ENCODE measurements at places on chromosomes 5 and 9.

DNA sequence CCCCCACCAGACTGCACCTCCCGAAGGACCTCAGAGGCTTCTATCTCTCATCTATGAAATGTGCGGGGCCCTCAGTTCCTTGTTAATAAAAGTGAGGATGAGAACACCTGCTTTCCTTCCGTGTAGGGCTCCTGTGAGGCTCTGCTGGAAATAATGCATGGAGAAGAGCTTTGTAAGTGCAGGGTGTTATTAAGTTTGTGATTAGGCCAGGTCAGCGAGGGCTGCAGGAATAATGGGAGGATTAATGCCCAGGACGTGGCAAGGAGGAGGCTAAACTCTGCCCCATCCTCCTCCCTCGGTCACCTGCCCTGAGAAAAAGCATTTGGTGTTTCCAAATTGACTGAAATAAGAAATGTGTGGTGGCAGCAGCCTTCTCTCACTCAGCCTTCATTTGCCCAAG, 83.5 kb upstream of the HSPA9 start:
- H3K36me3 ChIP-seq, result no peaks in the 10 kb centered on the region
- H3K4me1 ChIP-seq, result peaks cover 5% of the 10 kb centered on the region
- H3K4me3 ChIP-seq, result no peak overlapping the region
- no peak for DNase-seq
- H3K27me3 ChIP-seq, result peaks cover 32% of the 10 kb centered on the region

DNA sequence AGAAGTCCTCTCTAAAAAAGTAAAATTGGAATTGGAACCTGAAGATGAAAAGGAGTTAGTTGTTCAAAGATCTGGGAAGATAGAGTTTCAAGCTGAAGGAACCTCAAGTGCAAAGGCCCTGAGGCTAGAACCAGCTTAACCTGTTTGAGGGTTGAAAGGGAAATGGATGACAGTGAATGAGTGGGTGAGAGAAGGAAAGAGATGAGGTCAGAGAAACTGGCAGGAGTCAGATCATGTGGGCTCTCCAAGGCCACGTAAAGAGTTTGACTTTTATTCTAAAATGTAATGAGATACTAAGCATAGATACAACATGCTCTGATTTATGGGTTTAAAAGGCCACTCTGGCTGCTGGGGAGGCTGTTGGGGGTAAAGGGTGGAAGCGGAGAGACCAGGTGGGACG, 2.5 kb upstream of the RAD23B start:
- H3K27ac ChIP-seq, result no peak overlapping the region
- no peaks in the 10 kb centered on the region for H3K36me3 ChIP-seq
- H3K4me3 ChIP-seq, result no peak overlapping the region
- H3K27me3 ChIP-seq, result no peaks in the 10 kb centered on the region
- peaks cover 12% of the 10 kb centered on the region for H3K4me1 ChIP-seq

DNA sequence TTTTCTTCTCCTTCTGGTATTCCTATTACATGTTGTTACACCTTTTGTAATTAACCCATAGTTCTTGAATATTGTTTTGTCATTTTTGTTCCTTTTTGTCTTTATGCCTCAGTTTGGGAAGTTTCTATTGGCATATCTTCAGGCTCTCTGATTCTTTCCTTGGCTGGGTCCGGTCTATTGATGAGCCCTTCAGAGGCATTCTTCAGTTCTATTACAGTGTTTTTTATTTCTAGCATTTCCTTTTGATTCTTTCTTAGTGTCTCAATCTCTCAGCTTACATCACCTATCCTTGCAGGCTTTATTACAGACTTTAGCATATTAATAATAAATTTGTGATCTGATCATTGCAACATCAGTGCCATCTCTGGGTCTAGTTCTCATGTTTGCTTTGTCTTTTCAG, 33.8 kb downstream of the PHF2 start:
- no peak overlapping the region for H3K27ac ChIP-seq
- no peaks in the 10 kb centered on the region for H3K36me3 ChIP-seq
- no peak overlapping the region for H3K4me3 ChIP-seq
- no peak for DNase-seq
- peaks cover 4% of the 10 kb centered on the region for H3K4me1 ChIP-seq
- H3K27me3 ChIP-seq, result no peaks in the 10 kb centered on the region

DNA sequence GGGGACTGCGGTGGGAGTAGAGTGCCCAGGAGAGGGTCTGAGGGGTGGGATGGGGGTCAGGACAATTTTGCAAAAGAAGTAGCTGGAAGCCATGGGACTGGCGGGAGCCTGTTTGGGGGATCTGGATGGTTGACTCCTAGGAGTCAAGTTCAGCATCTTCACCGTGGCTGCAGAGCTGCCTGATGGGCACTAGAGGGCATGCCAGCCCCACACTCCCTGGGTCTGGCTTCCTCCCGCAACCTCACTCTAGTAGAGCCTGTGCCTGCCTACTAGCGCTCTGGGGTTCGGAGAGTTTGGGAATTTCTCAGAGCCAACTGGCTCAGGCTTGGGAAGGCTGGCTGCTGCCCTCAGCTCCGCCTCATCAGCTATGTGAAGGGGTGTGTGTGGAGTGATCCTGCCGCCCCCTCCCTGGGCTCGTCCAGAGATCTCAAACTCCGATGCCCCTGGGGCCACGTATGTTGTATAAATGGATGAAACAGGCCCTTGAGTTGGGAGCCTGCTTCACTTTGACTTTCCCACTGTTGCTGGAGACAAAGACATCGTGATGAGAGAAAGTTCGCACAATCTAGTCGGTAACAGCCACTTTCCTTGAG, 10.8 kb downstream of the TSPAN17 start:
- no peak overlapping the region for H3K4me3 ChIP-seq
- DNase-seq, result peak; percentile 62
- peaks cover 2% of the 10 kb centered on the region for H3K27me3 ChIP-seq
- H3K36me3 ChIP-seq, result peaks cover 7% of the 10 kb centered on the region
- 0 out of 2 replicates have a peak, but pooled peaks cover 2% of the 10 kb centered on the region for H3K4me1 ChIP-seq

GRCh38 chr5:153086486-153086885, 404.0 kb upstream of the GRIA1 start:
- no peaks in the 10 kb centered on the region for H3K27me3 ChIP-seq
- no peak for DNase-seq
- no peak overlapping the region for H3K27ac ChIP-seq
- H3K4me1 ChIP-seq, result no peaks in the 10 kb centered on the region

DNA sequence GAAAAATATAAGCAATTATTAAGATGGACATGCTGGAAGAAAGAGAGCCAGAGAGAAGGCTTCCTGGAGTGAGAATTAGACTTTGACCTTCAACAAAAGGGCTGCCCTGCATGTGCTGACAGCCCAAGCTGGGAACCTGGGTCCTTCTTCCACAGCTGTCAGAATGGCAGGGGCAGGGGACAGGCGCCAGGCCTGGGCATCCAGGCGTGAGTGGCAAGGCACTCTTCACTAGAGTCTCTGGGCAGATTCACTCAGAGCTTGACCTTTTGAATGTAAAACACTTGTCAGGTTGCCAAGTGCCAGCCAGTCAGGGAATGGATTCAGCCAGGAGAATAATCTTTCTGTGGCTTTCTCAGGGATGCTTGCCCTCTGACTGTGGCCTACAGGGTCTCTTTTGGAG, 119.1 kb upstream of the CLINT1 start:
- no peaks in the 10 kb centered on the region for H3K4me1 ChIP-seq
- no peak overlapping the region for H3K27ac ChIP-seq
- no peaks in the 10 kb centered on the region for H3K36me3 ChIP-seq
- H3K27me3 ChIP-seq, result no peaks in the 10 kb centered on the region
- no peak overlapping the region for H3K4me3 ChIP-seq
- DNase-seq, result no peak

DNA sequence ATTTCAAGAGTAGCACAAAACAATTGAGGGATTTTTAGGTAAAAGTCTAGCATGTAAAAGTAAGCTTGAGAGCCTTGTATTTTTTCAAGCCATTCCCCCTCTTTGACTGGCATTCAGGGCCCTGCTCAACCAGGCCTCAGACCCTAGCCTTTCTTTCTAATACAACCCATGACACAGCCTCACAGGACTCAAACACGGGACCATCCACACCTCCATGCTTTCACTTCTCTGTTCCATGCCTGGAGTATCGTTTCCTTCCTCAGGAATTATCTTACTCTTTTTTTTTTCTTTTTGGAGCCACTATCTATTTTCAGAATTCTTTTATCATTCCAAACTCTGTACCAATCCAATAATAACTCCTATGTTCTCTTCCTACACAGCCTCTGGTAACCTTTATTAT, 560.2 kb upstream of the CLINT1 start:
- H3K27ac ChIP-seq, result no peak overlapping the region
- peaks cover 2% of the 10 kb centered on the region for H3K27me3 ChIP-seq
- H3K4me1 ChIP-seq, result peaks cover 6% of the 10 kb centered on the region
- no peak overlapping the region for H3K4me3 ChIP-seq

DNA sequence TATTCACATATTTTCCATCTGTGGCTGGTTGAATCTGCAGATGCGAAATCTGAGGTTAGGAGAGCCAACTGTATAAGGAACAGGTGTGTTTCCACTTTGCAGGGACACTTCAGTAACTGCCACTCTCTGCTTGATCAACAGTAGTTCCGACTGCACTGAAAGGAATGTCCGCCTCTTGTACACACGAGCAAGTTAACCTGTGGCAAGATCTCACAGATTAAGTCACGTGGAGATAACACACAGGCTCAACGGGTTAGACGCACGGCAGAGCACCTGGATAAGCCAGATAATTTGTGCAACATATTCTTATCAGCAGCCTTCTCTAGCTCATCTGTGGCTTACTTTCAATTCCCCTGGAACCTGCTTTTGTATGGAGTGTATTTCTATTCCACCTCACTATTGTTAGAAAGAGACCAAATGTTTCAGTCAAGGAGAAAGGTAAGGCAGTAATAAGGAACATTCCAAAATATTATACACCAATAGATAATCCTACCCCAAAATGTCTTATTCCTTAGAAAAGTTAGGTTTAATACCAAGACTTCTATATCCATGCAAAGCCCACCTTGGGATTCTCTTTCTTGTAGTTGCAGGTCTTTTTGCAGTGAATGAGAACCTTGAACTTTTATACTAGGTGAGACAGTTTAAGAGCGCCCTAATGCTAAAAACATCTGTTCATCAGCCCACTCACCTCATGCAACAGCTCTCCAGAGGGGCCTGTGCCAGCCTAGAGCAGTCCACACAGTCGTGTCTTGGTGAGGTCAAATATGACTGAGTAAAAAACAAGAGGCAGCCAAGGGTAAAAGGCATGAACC, 6.5 kb upstream of the C9 start:
- no peak overlapping the region for H3K4me3 ChIP-seq
- H3K36me3 ChIP-seq, result peaks cover 34% of the 10 kb centered on the region
- H3K4me1 ChIP-seq, result no peaks in the 10 kb centered on the region
- DNase-seq, result no peak

DNA sequence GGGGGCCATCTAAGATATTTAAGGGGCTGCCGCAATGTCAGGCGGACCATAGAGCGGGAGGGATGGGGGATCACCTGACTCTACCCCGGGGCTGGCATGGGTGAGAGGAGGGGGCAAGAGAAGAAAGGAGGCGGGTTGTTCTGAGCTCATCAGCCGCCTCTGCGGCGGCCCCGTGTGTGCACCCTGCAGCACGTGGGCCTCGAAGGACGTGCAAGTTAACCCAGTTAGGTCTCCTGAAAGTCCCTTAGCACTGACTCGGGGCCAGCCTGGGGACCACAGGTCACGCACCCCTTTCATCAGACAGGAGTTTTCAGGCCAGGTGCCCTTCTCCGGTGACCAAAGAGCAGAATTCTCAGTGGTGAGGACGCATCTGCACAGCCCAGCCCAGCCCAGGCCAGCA, 58.0 kb downstream of the UBE2QL1 start:
- H3K4me1 ChIP-seq, result no peaks in the 10 kb centered on the region
- no peak for DNase-seq
- H3K27me3 ChIP-seq, result no peaks in the 10 kb centered on the region
- no peak overlapping the region for H3K4me3 ChIP-seq
- H3K27ac ChIP-seq, result no peak overlapping the region

DNA sequence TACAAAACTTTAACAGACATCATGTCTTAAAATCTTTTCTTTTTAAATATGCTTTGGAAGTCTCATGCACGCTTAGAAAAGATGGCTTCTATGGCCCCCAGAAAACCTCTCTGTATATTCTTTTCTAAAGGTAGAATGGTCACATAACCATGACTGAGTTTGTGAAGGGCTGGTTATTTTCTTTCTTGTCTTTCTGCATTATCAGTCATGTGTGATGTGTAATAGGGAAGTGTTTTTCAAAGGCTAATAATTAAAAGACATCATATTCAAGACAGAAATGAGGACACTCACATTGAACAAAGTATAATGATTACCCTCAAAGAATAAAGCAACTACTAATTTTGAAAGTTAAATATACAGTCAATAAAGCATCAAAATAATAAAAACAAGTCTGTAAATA, 253.4 kb downstream of the TRPM3 start:
- H3K4me1 ChIP-seq, result no peaks in the 10 kb centered on the region
- DNase-seq, result no peak
- H3K36me3 ChIP-seq, result no peaks in the 10 kb centered on the region
- no peak overlapping the region for H3K4me3 ChIP-seq
- H3K27ac ChIP-seq, result no peak overlapping the region

GRCh38 chr5:171115519-171115918, 193.5 kb upstream of the TLX3 start:
- no peak overlapping the region for H3K4me3 ChIP-seq
- no peak for DNase-seq
- H3K4me1 ChIP-seq, result no peaks in the 10 kb centered on the region
- no peak overlapping the region for H3K27ac ChIP-seq

DNA sequence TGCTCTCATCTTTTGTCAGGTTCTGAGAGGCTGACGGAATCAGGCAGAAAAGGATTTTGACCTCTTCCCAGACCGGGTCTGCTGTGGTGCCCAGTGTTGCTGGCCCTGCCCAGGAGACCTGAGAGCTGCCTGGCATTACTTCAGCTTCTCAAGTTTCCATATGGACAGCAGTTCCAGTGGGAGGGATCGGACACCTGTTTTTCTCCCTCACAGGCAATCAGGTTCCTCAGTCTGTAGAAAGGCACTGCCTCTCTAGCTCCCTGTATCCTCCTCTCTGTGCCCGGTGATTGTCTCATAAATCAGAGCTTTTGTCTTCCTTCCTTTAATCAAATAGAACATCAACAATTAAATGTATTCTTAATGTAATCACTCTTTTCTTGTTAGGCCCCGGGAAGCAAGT, 198.7 kb downstream of the SEMA6A start:
- no peaks in the 10 kb centered on the region for H3K4me1 ChIP-seq
- no peaks in the 10 kb centered on the region for H3K36me3 ChIP-seq
- H3K4me3 ChIP-seq, result no peak overlapping the region
- DNase-seq, result no peak
- no peaks in the 10 kb centered on the region for H3K27me3 ChIP-seq
- H3K27ac ChIP-seq, result no peak overlapping the region

- no peaks in the 10 kb centered on the region for H3K4me1 ChIP-seq
- no peaks in the 10 kb centered on the region for H3K27me3 ChIP-seq
- H3K27ac ChIP-seq, result no peak overlapping the region
- H3K4me3 ChIP-seq, result no peak overlapping the region
- no peak for DNase-seq
Measured at GRCh38 chr9:37302277-37302676, 120.2 kb upstream of the GRHPR start.

DNA sequence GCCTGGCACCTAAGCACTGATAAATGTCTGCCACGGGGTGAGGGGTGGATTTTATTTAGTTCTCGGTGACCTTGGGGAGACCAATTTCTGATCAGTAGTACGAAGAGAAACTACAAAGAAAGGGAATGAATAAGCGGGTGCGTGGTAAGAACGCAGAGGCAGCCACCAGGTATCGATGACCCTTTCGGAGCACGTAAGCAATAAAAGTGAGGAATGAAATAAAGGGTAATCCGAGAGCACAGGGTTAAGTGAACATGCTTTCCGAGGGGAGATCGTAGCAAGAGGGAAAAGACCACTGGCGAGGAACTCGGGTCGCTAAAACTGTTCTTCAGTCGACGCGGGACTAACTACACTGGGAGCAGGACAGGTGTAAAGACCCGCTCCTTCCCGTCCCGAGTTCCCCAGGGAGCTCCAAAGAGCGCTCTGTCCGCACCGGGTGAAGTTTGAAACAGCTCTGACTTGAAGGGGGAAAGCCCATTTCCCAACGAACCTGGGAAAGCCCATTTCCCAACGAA, 1.1 kb downstream of the ELOVL7 start:
- DNase-seq, result no peak
- H3K27me3 ChIP-seq, result peaks cover 54% of the 10 kb centered on the region
- no peaks in the 10 kb centered on the region for H3K36me3 ChIP-seq
- H3K27ac ChIP-seq, result no peak overlapping the region
- peak overlapping the region; percentile 79 for H3K4me3 ChIP-seq
- no peaks in the 10 kb centered on the region for H3K4me1 ChIP-seq

Measured in IMR-90 (cell line).